ENCODE measurements at places on chromosomes 11 and 22.

DNA sequence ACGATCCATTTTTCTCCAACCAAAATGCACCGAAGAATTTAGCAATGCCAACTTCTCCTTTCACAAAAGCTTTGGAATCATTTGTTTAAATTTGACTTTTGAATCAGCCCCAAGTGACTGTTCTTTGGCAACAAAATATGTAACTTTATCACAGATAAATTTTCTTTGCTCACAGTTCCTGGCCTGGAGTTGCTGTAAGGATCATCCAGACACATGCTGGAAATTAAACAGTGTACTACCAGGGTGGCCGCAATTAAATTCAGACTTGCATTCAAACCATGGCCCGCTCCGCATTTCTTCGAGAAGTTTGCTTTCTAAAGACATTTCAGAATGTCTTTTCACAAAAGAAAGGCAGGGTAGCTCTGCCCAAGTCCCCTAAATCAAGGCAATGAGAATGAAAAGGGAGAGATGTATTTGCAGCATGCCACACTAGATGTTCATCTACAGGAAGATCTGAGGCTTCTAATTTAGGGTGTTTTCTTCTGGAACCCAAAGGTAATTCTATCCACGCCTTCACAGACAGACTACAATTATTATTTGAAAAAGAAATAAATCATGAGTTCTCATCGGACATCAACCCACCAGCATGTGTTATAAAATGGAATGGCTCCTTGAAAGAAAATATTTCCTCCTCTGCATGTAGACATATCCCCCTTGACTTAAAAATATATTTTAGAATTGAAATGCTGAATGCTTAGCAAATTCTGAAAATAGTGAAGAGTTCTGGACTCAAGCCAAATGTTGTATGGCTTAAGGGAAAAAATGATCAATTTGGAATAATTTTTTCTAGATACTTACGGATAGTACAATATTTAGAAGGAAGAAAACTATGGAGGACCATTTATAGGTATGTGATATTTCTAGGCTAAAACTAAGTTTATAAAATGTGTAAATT is 189.7 kb upstream of the BLID start:
- DNase-seq: no peak

DNA sequence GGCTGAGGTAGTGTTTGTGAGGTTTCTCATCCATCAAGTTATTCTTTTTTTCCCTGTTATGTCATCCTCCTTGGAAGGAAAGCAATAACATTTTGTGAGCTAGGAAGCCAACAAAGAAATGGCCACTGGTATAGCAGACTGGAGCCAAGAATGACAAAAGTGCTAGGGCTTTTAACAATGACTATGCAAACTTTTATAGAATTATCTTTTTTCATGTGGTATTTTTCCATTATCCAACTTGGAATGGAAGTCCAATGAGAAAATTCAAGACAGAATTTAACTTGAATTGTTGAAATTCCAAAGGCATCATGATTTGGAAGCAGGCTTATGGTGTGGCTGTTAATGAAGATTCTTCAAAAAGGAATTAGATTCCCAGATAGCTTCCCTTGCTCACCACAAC is 216.4 kb upstream of the PDGFD start:
- DNase-seq: no peak

GRCh38 chr11:13384908-13385640 is 77.9 kb downstream of the BTBD10 start:
- no peak for DNase-seq

DNA sequence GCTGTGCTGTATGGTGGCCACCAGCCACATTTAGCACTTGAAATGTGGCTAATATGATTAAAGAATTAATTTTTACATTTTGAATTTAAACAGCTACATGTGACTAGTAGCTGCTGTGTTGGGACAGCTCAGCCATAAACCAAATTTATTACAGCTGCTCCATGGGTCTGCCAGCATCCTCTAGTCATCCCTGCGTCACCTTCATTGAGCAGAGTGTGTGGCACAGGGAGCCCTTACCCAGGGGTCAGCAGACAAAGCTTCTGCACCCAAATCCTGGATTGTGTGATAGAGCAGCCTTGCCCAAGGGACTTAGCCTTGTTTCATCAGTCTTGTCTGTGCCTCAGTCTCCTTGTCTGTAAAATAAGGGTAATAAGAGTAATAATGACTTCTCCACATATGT is 19.4 kb upstream of the ACCSL start:
- no peak for DNase-seq

DNA sequence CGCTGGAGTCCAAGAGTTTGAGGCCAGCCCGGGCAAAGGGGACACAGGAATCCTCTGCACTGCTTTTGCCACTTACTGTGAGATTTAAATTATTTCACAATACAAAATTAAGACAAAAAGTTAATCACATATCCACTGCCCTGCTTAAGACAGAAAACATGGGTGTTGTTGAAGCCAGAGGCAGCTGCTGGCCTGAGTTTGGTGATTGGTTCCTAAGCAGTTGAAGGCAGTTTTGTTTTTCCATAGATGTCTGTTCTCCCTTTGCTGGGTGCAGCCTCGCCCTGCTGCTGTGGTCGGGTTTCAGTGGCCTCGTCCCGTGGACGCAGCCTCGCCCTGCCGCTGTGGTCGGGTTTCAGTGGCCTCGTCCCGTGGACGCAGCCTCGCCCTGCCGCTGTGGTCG is 70.2 kb upstream of the PPP6R3 start:
- no peak for DNase-seq

GRCh38 chr11:102719620-102720277 is 5.0 kb downstream of the MMP8 start:
- DNase-seq: no peak

DNA sequence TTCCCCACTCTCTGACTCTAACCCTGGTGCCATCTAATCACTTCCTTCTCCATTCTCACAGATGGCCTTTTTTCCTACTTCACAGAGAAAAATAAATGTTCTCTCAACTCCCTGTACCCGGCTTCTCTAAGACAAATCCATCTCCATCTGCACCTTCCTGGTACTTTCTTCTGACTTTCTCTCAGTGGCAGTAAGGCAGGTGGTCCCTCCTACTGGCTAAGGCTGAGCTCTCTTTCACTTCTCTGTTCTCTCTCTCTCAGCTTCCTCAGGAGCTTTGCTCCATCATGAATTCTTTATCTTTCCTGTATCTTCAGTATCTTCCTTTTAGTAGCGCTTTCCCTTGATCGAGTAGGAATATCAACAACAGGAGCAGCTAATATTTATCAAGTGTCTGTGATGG is 421.6 kb downstream of the TMEM135 start:
- no peak for DNase-seq

DNA sequence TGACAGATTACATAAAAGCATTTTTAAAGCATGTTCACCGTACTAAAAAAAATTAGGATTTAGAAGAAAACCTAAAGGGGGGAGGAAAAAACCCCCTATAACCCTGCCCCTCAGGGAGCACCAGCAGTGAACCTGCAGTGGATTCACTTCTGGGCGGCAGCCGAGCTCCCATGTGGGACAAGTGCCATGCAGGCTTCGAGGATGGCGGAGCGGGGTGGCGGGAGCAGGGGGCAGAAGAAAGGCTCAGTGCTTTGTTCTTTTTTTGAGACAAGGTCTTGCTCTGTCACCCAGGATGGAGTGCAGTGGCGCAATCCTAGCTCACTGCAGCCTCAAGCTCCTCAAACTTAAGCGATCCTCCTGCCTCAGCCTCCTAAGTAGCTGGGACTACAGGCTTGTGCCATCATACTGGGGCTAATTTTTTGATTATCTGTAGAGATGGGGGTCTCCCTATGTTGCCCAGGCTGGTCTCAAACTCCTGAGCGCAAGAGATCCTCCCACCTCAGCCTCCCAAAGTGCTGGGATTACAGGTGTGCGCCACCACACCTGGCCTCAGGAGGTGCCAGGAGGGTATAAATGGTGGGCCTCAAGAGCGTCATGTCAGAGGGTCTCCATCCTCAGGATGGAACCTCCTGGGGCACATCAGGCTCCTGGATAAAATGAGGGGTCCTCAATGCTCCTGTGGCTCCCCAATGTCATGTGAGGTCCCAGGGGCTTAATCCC is 34.0 kb downstream of the PPM1F start:
- DNase-seq: no peak

- no peak for DNase-seq
These were observed 130.7 kb downstream of the CTTN start for GRCh38 chr11:70528794-70529580.

- no peak for DNase-seq
These were observed 836 bp downstream of the SPON1 start for GRCh38 chr11:13963169-13963948.

GRCh38 chr11:119525180-119525866 is 102.4 kb upstream of the THY1 start:
- DNase-seq: no peak

GRCh38 chr11:19713196-19714021 is 772 bp downstream of the NAV2 start:
- peak; percentile 26 for DNase-seq

DNA sequence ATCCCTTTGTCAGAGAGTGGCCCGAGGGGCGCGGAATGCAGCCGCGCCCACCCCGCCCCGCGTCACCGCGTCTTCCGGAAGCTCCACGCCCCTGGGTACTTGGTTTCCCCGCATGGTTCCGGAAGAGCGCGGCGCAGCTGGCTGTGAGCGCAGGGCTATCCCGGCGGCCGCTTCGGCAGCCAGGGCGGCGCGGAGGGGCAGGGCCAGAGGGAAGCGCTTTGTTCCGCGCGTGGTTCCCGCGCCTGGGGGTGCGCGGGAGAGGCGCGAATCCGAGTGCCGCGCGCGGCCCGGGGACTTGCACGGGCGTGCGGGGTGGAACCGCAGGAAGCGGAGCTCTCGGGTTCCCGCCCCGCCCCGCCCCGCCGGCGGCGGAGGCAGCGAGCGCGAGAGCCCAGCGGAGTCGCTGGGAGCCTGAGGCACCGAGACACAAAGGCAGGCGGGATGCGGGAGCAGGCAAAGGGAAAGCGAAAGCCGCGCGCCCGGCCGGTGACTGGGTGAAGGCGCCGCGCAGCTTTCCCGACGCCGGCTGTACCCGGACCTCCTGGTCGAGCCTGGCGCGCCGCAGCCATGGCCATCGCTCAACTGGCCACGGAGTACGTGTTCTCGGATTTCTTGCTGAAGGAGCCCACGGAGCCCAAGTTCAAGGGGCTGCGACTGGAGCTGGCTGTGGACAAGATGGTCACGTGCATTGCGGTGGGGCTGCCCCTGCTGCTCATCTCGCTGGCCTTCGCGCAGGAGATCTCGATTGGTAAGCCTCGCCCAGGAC is at the start of gene PANX1:
TSS of gene PANX1 (plus strand) at position 96 of the 766 bp plus-strand sequence. CDS start at position 568, 472 bp downstream.
- DNase-seq: peak; percentile 88

DNA sequence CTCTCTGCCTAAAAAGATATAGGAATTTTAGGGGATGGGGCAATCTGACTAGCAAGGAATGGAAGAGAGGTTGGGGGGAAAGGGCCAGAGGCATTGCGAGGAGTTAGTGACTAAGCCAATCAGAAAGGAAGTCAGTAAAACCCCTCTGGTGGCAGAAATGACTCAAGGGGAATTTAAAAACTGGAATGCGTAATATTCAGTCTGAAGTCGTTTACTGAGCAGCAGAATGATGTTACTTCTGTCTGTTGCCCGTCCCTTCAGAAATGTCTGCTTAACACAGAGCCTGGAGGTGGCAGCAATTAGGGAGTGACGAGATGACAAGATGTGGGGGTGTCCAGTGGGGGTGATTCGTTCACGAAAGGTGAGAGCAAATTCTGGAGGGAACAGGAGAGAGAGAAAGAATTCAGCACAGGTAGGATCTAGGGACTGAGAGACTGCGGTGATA is 107.7 kb upstream of the CLMP start:
- DNase-seq: no peak

DNA sequence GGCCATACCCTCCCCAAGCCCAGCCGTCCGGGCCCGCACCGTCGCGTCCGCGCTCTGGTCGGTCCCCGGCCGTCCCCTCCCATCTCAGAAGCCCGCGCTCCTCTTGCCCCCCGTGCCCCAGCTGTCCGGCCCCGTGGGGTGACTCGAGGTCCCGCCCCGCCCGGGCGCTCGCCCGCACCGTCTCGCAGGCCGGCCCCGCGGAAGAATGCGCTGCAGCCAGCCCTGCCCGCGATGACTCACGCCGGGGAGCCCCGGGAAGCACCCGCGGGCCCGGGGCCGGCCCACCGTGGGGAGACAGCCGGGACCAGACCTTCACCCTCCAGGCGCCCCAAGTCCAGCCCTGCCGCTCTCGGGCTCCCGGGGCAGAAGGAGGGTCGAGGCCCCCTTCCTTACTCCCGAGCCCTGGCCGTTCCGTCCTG is 320 bp upstream of the PHLDA2 start:
- DNase-seq: no peak

- DNase-seq: no peak
These were observed 53.3 kb downstream of the IGLL1 start for GRCh38 chr22:23526596-23527316.

- DNase-seq: no peak
These were observed 66.8 kb downstream of the BRD1 start for GRCh38 chr22:49760630-49761571.

- no peak for DNase-seq
These were observed 709.3 kb upstream of the CCDC179 start for GRCh38 chr11:23569547-23569946.

DNA sequence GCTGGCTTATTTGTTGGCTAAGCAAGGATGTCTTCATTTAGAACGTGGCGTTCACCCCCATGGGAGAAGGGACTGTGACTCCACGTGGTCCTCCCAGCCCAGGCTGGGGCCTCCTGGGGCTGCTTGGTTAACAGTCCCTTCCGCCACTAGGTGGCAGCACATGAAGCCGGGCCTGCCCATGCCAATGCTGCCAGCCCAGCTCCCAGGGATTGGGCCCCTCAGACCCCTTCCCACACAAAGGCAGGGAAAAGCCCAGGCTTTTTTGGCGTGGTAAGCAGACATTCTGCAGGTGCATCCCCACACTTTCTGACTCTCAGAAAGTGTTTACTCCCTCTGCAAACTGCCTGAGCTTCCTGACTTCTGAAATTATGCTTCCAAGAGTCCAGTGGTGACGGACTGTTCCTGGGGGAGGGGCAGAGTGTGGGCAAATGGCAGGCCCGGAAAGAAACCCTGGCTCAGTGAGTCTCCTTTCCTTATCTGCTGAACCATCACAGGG is 3.1 kb downstream of the CBX6 start:
- peak; percentile 45 for DNase-seq

DNA sequence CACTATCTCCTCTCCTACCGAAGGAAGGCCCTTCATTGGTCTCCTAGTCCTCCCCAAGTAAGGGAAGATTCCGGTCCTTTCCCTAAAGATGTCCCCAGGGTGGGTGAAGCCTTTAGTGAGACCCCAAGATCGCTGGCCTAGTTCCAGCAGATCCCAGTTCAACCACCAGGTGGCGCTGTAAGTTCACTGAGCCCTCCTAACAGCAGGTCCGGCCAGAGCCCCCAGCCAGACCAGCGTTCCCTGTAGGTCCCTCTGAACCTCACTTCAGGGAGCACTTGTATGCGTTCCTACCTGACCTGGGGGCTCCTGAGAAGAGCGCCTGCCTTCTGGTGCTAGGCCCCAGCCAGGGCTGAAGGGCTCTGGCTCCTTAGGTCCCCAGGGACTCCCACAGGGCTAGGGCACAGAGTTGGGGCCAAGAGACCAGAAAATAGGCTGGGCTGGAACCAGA is 38.1 kb downstream of the LMO1 start:
- DNase-seq: peak; percentile 65

DNA sequence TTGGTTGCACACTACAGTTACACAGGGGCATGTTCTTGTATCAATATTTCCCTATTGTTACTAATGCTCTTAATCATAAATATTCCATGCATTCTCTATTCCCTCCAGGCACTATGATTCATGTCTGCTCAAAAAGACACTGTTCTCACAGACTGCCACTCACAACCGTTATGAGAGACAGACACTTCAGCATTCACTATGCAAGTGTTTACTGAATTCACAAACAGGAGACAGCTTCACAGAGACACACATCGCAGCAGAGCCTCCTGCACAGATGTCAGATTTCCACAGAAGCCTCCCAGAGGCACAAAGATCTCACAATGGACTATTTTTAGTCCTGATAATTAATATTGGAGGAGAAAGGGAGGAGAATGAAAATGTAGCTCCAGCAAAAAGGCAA is 930.4 kb downstream of the OPCML start:
- DNase-seq: no peak

GRCh38 chr11:33663121-33663520 is 37.5 kb downstream of the C11orf91 start:
- DNase-seq: no peak

Data from NCI-H146 (cell line).